Thyroid gland (tissue), 4 donors: ENCODE measurements at places on chromosomes 4 and X. TPM values are rescaled to one million over a fixed set of nuclear protein-coding genes. Genes with fewer than 3 reads are reported as not detected.

NAP1L2 gene
- total RNA-seq, result 5.6 TPM

DNA sequence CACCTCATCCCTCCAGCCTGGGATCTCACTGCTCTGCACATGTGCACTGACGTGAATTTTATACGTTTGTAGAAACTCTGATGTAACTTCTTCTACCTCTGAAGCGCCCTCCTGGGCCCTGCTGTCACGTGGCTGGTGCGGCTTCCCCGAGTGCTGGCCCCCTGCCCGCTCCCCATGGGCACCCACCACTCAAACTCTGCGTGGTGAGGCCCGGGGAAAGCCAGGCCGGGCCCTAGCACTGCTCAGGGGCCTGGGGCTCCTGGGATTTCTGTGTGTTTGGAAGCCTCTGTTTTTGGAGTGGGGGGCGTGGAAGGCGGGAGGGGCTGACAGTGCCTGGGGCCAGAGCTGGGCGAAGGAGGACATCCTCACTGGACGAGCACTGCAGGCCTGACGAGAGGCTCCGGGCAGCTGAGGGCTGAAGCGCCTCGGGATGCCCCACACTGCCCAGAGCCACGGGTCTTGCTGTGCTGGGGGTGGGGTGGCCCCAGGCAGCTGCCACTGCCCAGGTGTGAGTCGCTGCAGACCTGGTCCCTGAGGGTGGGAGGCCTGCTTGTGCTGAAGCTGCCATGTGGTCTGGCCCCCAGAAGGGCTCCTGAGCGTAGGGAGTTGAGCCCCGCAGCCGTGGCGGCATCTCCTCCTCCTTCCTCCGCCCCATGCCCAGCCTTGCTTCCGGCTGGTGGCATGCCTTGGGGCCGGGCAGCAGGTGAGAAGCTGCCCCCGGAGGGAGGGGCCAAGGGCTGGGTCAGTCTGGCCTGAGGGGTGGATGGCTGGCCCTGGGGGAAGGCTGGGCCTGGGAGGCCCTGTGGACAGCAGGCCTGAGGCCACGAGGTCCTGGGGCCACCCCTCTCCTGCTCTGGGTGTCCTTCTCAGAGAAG lies 7.7 kb downstream of the NAT8L start:
- DNase-seq, result no peak

- DNase-seq, result peak; percentile 35
These were observed 188.0 kb downstream of the SLC4A4 start for GRCh38 chr4:71526637-71527406.

DNA sequence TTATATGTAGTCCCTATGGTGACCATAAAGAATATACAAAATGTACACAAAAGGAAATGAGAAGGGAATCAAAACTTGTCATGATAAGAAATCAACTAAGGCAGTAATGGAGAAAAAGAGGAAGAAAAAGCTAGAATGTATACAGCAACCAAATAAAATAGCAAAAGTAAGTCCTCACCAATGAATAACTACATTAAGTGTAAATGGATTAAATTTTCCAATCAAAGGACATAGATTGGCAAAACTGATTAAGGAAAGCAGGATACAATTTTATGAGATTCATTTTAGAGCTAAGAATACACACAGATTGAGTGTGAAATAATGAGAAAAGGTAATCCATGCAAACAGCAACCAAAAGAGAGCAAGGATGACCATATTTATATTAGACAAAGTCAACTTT lies 157.4 kb downstream of the TET2 start:
- no peak for DNase-seq

GRCh38 chr4:37666625-37667071 lies 19.5 kb downstream of the RELL1 start:
- DNase-seq, result peak; percentile 49

DNA sequence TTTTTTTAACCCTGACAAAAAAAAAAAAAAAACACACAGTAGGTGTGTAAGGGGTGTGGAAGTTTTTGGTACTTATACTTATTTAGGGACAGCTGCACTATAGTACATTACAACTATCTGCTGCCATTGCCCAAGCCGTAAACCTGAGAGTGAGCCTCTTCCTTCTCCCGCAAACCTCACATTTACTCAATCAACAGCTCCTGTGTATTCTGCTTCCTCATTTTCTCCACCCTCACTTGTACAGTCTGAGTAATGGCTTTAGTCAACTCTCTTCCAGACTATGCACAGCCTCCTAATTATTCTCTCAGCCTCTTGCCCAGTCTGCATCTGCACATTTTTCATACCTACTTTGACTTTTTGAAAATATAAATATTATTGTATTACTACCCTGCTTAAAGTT lies 362.0 kb downstream of the ADAM29 start:
- DNase-seq, result no peak

GRCh38 chr4:118112117-118113046 lies 78.1 kb downstream of the NDST3 start:
- no peak for DNase-seq

VEGFC gene
- 40.2 TPM for total RNA-seq

GRCh38 chr4:85024671-85025070 lies 58.2 kb upstream of the WDFY3 start:
- DNase-seq, result no peak

SLC16A2 gene
- total RNA-seq, result 17.7 TPM

GRCh38 chr4:148857239-148857972 lies 415.2 kb upstream of the NR3C2 start:
- DNase-seq, result peak; percentile 17

GPR119 gene
- total RNA-seq, result not detected

GRCh38 chr4:166655705-166656104 lies 578.6 kb downstream of the SPOCK3 start:
- no peak for DNase-seq

LANCL3 gene
- 0.54 TPM for total RNA-seq

GRCh38 chrX:78839711-78840110 lies 92.2 kb downstream of the LPAR4 start:
- DNase-seq, result no peak

DNA sequence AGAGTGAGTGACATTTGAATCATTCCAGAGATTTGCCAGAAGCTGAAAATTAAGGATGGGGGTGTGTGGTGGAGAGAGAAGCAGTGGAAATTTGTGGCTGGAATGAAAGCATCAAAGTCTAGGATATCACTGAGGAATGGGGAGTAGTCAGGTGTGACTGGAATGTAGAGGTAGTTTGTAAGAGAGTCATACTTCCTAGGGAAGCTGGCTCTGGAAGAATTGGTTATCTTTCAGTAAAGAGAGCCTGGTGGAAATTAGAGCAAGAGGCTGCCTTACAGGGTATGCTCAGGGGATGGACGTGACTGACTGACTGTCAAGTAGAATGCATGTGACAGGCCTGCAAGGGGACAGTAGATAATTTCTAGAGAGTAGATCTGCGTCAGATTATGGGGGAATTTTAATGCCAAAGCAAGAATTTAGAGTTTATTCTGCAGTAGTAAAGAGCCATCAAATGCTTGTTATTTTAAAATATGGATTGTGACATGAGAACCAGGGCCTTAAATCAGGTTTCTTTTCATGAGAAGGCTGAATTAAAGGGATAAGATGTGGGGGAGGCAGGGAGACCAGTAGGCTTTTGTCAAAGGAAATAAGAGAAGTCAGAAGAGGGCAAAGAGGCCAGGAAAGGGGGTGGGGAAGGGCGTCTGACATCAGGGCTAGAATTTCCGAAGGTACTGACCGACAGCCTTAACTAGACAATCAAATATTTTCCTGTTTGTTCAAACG lies 109.9 kb downstream of the AFF1 start:
- peak; percentile 21 for DNase-seq

DNA sequence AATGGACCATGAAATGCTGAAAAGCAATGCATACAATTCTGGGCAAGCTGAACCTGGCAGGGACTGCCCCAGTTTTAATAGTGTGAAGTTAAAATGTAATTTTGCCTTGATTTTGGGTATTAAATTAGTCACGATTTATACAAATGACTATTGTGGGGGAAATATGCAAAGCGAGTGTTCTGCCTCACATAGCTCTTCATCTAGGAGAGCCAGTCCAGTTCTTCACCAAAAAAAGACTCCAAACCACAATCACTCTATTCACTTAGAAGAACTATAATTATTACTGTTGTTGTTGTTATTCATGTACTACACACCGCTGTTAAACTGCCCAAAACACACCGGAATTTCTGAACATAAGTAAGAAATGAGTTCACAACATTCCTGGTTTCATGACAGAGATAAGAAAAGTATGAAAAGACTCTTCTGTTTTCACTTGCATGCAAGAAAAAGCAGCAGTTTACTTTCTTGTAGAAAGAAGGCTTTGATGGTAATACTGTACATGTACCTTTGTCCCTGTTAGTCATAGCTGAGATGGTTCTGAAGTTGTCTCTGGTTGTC lies 101.9 kb downstream of the QRFPR start:
- DNase-seq, result no peak

ZNF630 gene
- 5.9 TPM for total RNA-seq

TMEM164 gene
- total RNA-seq, result 36.9 TPM

GRCh38 chrX:111671668-111672067 lies 9.3 kb upstream of the ALG13 start:
- no peak for DNase-seq

DNA sequence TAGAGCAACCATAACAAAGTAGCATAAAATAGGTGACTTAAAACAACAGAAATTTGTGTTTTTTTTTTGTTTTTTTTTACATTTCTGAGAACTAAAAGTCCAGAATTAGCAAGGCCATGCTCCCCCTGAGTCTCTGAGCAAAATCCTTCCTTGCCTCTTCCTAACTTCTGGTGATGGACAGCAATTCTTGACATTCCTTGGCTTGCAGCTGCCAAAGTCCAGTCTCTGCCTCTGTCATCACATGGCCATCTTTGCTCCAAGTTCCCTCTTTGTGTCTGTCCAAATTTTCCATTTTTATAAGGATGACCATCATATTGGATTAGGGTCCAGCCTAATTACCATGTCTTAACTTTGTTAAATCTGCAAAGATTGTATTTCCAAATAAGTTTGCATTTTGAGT lies 407.2 kb downstream of the PDHA2 start:
- no peak for DNase-seq

GRCh38 chr4:86294883-86295282 lies 65.0 kb downstream of the MAPK10 start:
- DNase-seq, result no peak

DNA sequence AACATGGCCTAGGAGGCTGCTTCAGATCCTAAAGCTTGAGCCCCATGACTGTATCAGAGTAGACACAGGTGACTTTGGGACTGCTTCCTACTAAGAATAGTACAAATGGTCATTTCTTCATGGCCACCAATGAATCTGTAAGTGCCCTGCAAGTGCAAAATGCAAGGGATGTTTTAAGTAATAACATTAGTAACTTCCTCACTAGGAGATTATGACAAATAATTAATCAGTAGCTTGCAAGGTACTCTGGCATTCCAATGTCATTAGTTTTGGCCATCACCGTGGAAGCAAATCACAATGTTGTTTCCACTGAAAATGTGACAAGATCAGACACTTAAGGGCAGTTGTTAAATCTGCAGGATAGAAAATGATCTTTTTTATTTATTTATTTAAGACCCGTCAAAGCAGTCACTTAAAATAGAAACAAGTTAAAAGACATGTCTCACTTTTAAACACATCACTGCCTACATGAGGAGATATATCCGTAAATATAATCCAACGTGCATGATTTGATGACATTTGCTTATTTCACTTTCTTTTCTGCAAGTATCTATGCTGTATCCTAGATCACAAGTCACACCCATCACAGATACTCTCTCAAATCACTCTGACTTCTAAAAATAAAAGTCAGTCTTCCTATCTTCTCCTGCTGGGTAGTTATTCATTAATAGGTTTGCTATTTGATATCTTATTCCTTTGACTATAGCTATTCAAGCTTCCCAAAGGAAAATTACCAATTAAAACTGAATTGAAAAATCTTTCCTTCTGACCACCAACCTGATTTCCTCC lies 400.6 kb downstream of the IL15 start:
- DNase-seq, result no peak

GRCh38 chr4:70196857-70197256 lies 1.3 kb downstream of the ODAM start:
- DNase-seq, result no peak
